ENCODE measurements at places on chromosomes 4 and X. TPM values are rescaled to one million over a fixed set of nuclear protein-coding genes. Genes with fewer than 3 reads are reported as not detected.

DNA sequence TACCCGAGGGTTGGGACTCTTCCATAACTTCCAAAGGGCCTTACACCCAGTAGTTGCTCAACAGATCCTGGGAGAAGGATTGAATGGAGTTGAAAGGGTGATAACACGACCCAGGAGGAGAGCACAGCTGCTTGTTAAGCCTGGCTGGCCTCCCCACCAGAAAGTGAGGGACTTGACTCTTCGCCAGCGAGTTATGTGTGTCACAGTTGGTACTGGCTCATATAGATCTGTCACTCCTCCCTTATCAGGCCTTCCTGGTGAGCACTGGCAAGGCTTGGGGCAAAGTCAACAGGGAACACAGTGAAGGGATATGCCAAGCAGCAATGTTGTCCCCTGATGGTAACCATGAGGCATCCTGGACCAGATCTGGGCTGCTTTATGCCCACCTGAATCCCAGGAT, 35.8 kb downstream of the APLN start:
- no peak overlapping the region for H3K4me3 ChIP-seq
- H3K27ac ChIP-seq, result no peak overlapping the region
- H3K27me3 ChIP-seq, result no peaks in the 10 kb centered on the region

DNA sequence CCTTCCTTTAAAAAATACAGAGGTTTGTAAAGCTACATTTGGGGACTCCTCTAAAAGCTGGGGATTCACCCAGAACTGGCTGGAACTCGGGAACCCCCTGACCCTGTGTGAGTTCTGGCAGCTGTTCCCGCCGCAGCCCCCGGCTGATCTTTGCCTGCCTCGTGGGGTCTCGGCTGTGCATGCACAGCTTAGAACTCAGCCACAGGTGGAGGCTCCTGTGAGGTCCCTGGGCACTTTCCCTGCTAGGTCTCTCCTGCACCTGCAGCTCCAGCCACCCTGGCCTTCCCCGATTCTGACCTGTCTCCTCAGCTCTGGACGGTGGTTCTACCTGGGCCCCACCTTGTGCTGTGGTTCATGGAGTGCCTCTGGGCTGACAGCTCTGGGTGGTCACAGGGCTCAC, 48.6 kb upstream of the HGFAC start:
- no peak for DNase-seq
- H3K4me3 ChIP-seq, result no peak overlapping the region
- no peak overlapping the region for H3K27ac ChIP-seq
- no peaks in the 10 kb centered on the region for H3K27me3 ChIP-seq

DNA sequence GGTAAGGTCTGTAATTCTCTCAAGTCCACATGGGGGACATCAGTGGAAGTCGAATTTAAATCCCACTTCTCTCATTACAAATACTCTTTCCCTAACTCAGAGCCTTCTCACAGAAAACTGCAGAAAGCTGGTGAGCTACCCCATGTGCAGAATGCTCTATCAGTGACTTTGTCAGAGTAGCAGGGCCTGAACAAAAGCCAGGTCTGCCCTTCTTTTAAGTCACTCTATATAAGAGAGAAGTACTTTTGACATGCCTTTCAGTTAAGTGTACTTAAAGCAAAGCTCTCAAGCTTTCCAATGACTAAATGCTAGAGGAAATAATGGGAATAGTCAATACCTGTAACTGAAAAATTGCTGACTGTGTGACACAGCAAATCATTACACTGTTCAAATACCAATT, 323.1 kb downstream of the KCNIP4 start:
- H3K27ac ChIP-seq, result no peak overlapping the region
- H3K27me3 ChIP-seq, result no peaks in the 10 kb centered on the region
- no peaks in the 10 kb centered on the region for H3K36me3 ChIP-seq
- no peaks in the 10 kb centered on the region for H3K4me1 ChIP-seq
- H3K4me3 ChIP-seq, result no peak overlapping the region

DNA sequence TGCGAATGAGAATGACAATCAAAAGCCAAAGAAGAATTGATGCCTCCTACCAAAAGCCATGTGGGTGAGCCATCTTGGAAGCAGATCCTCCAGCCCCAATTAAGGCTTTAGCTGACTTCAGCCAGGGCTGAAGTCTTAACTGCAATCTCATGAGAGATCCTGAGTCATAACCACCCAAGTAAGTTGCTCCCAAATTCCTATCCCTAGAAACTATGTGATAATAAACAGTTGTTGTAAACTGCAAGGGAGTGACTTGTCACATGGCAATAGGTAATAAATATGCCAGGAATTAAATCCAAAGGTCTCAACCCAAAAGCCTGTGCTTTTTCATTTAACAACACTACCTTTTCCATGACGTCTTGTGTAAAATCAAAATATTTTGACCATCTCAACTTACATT, 154.2 kb upstream of the TBL1X start:
- no peaks in the 10 kb centered on the region for H3K27me3 ChIP-seq
- H3K36me3 ChIP-seq, result no peaks in the 10 kb centered on the region
- no peak overlapping the region for H3K4me3 ChIP-seq
- no peak for DNase-seq
- H3K4me1 ChIP-seq, result no peaks in the 10 kb centered on the region

Gene RHOXF2B
- not detected for total RNA-seq

Gene MID1
- total RNA-seq, result 40.4 TPM

Gene DOCK11
- 7.2 TPM for total RNA-seq

Gene EREG
- total RNA-seq, result 2.8 TPM

Gene GPC3
- total RNA-seq, result 5.8 TPM

Data from Peyer's patch (tissue), 4 donors.